ENCODE measurements at places on chromosomes 6 and 20. TPM values are rescaled to one million over a fixed set of nuclear protein-coding genes. Genes with fewer than 3 reads are reported as not detected.

The ZNF322 gene
- polyA plus RNA-seq: 13.9 TPM

The SLC22A2 gene
- polyA plus RNA-seq: not detected

The LTB gene
- not detected for polyA plus RNA-seq

The PACRG gene
- 0.20 TPM for polyA plus RNA-seq

The COL21A1 gene
- polyA plus RNA-seq: 0.07 TPM

The CLIC5 gene
- not detected for polyA plus RNA-seq

The ECT2L gene
- polyA plus RNA-seq: not detected

DNA sequence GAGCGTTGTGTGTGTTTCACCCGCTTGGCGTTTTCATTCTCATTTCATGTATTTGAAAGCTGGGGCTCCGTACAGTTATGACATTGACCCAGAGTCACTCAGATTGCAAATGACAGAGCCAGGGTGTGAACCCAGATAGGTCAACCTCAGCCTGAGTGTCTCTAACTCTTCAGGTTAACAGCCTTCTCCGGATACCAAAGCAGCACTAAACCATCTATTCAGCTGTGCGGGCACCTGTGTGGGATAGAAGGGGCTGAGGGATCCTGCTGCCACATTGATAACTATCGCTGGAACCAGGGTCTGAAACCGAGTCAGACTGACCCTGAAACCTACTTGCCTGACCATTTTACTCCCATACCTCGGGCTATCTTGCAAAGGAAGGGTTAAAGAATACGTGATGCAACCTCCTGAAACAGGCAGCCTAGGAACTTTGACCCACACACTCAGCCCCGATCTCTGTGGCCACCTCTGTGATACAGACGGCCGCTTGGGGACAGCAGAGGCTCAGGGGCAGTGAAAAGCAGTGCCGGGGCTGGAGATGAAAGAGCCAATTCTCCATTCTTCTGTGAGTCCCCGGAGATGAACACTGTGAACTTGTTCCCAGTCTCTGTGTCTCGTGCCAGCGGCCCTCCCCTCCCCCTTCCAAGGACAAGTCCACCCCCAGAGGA lies 233.5 kb upstream of the QKI start:
- DNase-seq: no peak

DNA sequence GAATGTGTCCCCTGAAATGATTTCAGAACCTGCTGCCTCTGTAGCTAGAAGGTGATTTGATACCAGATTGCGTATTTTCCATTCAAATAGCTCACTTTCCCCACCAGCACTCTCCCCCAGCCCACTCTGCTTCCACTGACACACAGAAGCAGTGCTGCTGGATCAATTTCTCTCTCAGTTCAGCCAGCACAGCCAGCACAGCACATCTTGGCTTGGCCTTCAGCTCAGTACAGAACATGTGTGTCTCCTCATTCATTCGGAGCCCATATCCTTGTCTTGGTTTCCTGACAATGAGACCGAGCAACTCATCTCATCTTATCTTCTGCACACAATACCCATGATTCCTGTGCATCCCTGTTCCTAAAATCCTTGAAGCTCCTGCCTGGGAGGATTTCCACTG lies 33.8 kb upstream of the CD83 start:
- DNase-seq: no peak

DNA sequence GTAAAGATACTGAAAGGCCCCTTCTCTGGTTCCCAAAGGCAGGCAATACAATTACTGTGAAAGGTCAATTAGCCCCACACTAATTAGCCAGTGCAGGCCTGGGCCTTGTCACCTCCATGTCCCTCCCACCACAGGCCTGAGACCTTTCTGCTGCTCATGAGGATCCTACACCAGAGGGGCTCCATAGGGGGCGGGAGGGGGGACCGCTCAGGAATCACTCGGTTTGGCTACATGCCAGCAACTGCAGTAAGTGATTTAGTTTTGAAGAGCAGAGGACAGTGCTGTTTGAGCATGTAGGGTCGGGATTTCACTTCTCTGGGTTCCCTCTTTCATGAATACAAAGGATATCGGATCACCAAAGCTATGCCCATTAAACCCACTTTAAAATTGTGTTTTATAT lies 455.6 kb downstream of the PRKN start:
- no peak for DNase-seq

DNA sequence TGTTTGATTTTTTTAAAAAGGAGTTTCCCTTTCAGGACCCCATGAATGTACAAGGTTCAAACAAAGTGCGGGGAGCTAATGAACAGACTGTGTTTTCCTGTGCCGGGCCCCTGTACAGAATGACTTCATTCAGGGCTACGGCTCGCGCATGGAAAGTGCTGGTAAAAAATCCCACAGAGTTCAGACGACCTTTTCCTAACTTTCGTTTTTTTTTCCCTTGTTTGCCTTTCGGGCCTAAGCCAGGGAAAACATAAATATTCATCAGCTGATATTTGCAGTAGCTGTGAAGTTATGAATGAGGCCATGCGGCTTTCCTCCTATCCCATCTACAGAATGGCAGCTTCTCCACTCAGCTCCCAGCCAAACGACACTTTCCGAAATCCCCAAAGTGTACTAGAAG lies 74.0 kb downstream of the HAO1 start:
- no peak for DNase-seq

- no peak for DNase-seq
Observed at GRCh38 chr20:25125636-25126035, 43.7 kb upstream of the VSX1 start.

GRCh38 chr20:11195169-11195568 lies 521.4 kb upstream of the JAG1 start:
- no peak for DNase-seq

GRCh38 chr6:163151212-163151611 lies 263.3 kb upstream of the QKI start:
- no peak for DNase-seq
